ENCODE measurements at places on chromosomes 2 and 18.

GRCh38 chr18:58484989-58485981 lies 143.6 kb downstream of the ALPK2 start:
- peak; percentile 43 for DNase-seq

DNA sequence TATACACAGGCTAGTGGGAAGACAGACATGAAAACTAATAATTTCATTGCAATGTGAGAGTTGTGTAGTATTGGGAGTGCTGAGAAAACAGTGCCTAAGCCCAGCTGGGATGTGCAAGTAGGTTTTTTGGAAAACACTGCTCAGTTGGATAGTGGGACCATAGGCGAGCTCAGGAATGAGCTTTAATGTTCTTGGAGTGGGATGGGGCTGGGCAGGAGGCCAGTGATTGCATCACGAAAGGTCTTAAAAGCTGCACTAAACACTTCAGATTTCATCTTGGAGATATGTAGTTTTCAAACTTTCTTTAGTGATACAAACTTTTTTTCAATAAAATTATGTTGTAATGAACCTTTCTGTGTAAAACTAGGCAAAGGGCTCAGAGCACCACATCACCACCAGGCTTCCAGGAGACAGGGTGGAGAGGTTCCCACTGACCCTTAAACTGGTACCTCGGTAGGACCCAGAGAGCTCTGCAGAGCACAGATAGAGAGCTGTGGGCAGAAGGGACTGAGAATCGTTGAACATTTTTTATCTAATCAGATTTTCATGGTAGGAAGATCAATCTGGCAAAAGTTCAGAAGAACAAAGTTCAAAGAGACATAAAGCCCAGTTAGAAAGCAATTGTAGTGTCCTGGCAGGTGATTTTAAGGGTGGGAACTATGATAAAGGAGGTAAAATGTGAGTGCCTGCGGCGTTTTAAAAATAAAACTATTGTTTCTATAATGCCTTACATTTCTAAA lies 176.2 kb downstream of the TRABD2A start:
- DNase-seq = no peak

- DNase-seq = no peak
These were observed 12.5 kb upstream of the HK2 start for GRCh38 chr2:74821177-74822126.

- DNase-seq = peak; percentile 47
These were observed 1.4 kb downstream of the PSME4 start for GRCh38 chr2:53969285-53969967.

GRCh38 chr2:235634435-235635158 lies 140.8 kb downstream of the AGAP1 start:
- no peak for DNase-seq

- no peak for DNase-seq
These were observed 968.4 kb upstream of the NRXN1 start for GRCh38 chr2:52000151-52000855.

DNA sequence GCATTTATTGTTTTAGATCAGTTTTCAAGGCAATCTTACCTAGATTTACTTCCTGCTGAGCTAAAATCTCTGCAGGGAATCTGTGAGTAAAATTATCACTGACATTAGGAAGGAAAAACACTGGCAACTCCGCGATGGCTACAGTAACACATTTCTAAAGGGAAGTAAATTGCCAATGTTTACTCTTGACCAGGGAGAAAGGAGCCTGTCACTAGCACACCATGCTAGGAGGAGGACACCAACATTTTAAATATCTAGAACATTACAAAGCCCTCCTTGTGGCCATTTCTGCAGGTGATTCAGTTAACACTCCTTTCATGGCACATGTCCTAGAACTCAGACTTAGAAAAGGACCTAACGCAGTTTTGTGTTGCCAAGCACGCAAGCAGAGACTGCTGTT lies 58.4 kb downstream of the TCF4 start:
- DNase-seq = no peak

- DNase-seq = no peak
These were observed 225.8 kb downstream of the TTC32 start for GRCh38 chr2:19675856-19676460.

- DNase-seq = no peak
These were observed 42.6 kb downstream of the GLI2 start for GRCh38 chr2:120778244-120778643.

GRCh38 chr2:174688079-174688478 lies 76.2 kb downstream of the CHRNA1 start:
- DNase-seq = peak; percentile 74

DNA sequence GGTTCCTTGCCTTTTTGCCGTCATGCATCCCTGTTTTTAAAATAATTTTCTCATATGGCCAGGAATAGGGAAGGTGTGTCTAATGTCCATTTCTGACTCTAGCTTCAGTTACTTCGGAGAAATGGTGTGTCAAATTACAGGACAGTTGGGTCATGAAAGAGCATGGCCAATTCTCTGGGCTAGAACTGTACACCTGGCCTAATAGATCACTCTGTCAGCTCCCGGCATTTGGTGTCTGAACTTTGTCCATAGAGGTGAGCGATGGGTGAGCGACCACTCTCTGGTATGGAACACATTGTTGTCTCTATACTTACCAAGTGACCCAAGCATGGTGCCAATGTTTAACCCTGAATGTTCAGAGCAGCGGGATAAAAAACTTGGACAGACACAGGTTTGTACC lies 38.3 kb upstream of the ASB18 start:
- DNase-seq = no peak

- DNase-seq = no peak
These were observed 70.3 kb upstream of the ZNF521 start for GRCh38 chr18:25422230-25422629.
